Esophagus muscularis mucosa (tissue), 4 donors: ENCODE measurements at places on chromosomes 6 and 20. TPM values are rescaled to one million over a fixed set of nuclear protein-coding genes. Genes with fewer than 3 reads are reported as not detected.

The SLPI gene
- total RNA-seq: 109 TPM

The MEP1A gene
- total RNA-seq: not detected

The EYA4 gene
- total RNA-seq: 3.3 TPM

The SLC17A3 gene
- total RNA-seq: not detected

DNA sequence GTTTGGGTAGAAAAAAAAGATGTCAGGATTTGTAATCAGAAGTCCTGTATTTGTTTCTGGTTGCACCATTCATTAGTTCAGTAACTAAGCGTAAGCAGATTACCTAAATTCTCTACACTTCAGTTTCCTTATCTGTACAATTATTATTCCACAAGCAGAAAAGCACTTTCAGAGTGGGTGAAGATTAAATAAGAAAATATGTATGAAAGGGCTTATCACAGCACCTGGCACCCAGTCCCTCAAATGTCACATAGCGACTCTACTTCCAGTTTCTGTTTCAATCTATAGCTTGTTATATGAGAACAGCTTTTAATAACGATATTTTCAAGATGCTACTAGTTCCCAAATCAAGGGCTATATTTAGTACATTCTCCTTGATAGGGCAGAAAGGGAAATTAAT is 31.4 kb downstream of the RGS17 start:
- DNase-seq: no peak

DNA sequence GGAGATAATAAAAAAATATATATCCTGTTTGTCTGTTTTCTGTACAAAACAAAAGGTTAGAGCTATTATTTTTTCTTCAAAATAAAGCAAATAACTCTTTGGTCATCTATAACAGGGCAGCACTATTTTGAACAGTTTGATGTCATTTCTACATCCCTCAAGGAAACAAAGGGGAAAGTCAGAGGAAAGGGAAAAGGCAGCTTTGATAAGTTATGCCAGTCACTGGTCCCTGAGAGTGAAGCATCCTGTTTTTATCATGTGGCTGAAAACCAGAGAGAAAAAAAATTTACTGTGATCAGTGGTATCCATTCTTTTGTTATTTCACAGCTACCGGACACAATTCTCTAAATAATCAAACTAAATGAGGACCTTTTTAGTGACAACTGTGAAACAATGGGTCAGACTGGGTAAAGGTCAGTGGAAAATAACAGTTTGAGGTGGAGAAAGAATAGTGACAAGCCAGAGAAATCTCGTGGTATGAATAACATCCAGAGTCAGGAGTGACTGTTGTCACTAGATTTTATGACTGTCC is 356.0 kb downstream of the HDGFL1 start:
- no peak for DNase-seq

- no peak for DNase-seq
These were observed 638.4 kb downstream of the MAFB start for GRCh38 chr20:40050596-40050995.

GRCh38 chr6:133806382-133807140 is 82.4 kb upstream of the TCF21 start:
- DNase-seq: no peak

DNA sequence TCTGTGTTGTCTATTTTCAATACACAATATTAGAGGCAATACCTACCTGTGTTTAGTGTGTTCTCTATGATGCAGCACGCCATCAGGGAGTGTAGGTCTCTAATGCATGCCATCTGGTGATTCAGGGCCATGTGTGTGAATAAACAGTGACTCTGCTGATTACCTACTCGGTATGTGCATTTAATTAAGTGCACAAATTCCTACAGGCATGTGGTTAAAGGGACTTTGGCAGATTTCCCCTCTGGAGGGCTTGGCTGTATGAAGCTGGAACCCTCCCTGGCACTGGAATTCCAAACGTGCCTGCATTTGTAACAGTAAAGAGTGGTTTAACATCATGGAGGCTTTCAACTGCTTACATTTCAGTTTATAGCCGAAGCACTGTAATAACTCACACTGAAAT is 401.5 kb upstream of the SASH1 start:
- DNase-seq: no peak

DNA sequence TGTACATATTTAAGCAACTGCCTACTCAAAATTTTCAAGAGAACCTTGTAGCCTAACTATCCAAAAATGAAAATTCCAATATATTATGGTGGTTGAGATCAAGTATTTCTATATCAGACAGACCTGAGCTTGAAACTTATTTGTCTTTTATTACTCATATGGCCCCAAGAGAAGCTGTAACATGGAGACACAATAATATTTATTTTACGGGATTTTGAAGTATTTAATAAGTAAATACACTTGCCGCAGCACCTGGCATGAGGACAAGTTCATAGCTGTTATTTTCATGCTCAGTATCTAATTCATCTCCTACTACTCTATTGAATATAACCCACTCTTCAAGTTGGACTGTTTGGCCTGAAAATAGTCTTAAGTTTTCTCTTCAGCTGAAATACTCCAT is 28.0 kb downstream of the PTPRK start:
- no peak for DNase-seq

- no peak for DNase-seq
These were observed 58.2 kb upstream of the RNGTT start for GRCh38 chr6:89021629-89022028.
